Stimulated activated CD8-positive, alpha-beta memory T cell treated with anti-CD3 and anti-CD28 coated beads, Interleukin-4, amount 100 ng/mL, for 1 hour (primary cell): ENCODE measurements at places on chromosomes 4 and X.

DNA sequence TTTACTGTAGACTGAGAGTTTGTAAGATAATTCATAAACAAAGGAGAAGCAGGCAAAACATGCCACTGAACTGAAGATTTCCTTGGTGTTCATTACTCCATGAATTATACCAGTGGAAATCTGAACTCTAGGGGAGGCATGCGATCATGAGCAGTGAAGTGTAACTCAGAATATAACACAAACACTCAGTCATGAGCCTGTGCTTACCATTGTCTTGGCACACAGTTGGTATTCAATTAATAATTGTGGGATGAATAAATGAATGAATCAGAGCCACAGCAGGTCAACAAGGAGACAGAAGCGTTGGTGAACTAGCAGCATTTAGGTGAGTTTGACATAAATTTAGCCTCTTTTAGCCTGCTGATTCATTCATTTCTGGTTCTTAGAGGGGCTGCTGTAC lies 263.5 kb upstream of the DKK2 start:
- no peak for DNase-seq

DNA sequence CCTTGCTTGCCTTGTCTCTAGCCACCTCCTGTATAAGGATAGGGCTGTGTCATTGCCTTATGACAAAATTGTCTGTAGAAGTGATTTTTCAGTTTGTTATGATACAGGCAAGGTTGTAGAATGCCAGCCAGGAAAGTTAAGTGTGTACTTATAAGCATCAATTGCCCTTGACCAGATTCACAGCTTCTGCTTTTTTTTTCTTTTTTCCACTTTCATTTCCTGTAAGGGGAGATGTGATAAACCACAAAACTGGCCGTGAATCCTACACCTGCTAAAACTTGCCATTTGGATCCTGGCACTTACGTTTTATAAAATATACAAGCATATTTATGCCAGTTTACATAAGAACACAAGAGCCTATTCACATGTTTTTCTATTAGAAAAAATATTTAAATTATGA lies 35.0 kb upstream of the BMPR1B start:
- no peak for DNase-seq

GRCh38 chr4:114875630-114876029 lies 237.8 kb downstream of the NDST4 start:
- DNase-seq = no peak

GRCh38 chr4:13267091-13267490 lies 217.0 kb downstream of the RAB28 start:
- no peak for DNase-seq

DNA sequence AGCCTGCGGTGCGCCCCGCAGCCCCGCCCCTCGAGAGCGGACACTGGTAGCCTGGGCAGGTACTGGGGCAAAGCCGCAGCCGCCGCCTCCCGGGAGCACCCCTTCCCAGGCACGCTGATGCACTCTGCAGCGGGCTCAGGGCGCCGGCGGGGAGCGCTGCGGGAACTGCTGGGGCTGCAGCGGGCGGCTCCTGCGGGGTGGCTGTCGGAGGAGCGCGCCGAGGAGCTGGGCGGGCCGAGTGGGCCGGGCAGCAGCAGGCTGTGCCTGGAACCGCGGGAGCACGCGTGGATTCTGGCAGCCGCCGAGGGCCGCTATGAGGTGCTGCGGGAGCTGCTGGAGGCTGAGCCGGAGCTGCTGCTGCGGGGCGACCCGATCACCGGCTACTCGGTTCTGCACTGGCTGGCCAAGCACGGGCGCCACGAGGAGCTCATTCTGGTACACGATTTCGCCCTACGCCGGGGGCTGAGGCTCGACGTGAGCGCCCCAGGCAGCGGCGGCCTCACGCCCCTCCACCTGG lies 401 bp downstream of the SOWAHD start:
- DNase-seq = no peak

GRCh38 chr4:184938871-184939270 lies 79.4 kb upstream of the HELT start:
- no peak for DNase-seq
